ENCODE measurements at places on chromosomes 4 and X. TPM values are rescaled to one million over a fixed set of nuclear protein-coding genes. Genes with fewer than 3 reads are reported as not detected.
A peak's percentile ranks its signal among the peaks of the same experiment; 100 is the strongest.

RNF212 gene
- total RNA-seq = 2.4 TPM

MAGEC1 gene
- not detected for total RNA-seq

GRCh38 chr4:112113864-112114263, 31.4 kb upstream of the FAM241A start:
- DNase-seq = no peak

- DNase-seq = no peak
Observed at GRCh38 chrX:10064736-10065135, 92.0 kb upstream of the CLCN4 start.

DNA sequence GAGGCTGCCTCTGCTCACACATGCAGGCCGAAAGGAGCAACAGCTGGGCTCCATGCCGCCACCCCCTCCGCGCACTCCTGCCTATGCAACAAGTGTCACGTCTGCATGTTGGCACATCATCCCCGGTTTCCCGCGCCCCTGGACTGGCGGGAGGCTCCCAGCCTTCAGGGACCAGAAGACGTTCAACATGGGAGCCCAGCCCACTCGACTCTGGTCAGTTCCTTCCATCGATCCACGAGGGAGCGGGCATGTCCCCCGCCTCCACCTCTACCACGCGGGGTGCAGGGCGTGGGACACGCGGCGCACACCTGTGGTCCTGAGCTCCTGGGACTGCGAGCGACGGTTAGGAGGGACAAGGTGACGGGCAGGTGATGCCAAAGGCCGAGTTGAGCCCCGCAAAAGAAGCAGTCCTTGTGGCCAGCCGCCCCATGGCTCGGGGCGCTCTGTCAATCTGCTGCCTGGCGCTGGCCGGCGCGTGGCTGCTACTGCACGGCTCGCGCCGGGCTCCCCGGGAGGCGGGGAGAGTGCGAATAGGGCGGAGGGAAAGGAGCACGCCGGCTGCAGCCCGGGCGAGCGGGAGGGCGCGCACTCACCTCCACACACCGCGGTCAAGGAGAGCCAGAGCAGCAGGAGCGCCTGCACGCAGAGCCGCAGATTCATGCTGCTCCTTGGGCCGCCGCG, 645 bp downstream of the APLN start:
- peak; percentile 15 for DNase-seq

DNA sequence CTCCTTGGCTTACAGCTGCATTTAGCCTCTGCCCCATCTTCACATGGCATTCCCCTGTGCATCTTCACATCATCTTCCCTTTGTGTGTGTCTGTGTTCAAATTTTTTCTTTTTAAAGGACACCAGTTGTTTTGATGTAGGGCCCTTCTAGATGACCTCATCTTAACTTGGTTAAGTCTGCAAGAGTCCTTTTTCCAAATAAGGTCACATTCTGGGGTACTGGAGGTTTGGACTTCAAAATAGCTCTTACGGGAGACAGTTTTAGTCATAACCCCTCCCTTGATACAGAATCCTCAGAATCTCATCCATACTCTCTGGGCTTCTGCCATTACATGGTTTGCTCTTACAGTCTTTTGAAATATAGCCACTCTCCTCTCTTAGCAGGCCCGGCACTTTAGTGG, 231.5 kb upstream of the ATP6AP2 start:
- DNase-seq = no peak

GRCh38 chrX:19179389-19179788, 57.1 kb upstream of the ADGRG2 start:
- DNase-seq = no peak

All from A673 (cell line).